ENCODE measurements at places on chromosomes 1 and 21.

GRCh38 chr21:40463176-40463575 lies 383.8 kb downstream of the DSCAM start:
- no peak for DNase-seq

GRCh38 chr1:160877221-160877620 lies 7.8 kb downstream of the ITLN1 start:
- DNase-seq: no peak

DNA sequence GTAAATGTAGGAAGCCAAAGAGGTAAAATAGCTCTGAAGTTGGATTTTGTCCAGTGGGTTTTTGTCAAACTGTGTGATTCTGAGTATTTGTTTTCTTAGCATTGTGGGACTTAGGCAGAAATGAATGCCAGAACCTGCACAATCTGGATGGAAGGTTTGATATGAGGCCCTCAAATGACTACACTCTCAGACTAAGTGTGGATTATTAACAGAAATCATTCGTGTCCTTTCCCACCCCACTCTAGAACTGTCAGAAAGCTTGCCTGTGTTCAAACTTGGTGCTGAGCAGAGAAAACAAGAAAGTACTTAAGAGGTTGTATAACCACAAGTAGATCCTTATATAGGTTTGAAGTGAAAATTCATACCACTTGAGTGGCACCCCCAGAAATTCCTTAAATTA lies 88.5 kb downstream of the WDR3 start:
- no peak for DNase-seq

DNA sequence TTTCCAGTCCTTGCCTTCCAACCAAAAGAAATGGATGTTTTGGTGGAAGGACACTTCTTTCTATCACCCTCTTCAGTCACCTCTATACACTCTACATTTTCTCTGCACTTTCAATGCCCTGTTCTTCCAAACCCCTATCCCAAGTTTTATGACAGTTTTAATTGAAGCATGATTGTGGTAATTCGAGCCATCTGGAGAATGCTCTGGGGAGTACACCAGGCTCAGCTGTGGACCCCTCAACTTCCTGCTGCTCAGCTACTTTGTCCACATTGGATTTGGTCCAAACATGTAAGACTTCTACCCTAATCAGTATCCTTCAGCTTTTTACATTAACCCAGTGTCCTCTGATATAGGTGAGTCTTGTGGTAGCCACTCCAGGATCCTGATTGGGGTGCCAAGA lies 129.6 kb downstream of the SYT2 start:
- DNase-seq: peak; percentile 38

DNA sequence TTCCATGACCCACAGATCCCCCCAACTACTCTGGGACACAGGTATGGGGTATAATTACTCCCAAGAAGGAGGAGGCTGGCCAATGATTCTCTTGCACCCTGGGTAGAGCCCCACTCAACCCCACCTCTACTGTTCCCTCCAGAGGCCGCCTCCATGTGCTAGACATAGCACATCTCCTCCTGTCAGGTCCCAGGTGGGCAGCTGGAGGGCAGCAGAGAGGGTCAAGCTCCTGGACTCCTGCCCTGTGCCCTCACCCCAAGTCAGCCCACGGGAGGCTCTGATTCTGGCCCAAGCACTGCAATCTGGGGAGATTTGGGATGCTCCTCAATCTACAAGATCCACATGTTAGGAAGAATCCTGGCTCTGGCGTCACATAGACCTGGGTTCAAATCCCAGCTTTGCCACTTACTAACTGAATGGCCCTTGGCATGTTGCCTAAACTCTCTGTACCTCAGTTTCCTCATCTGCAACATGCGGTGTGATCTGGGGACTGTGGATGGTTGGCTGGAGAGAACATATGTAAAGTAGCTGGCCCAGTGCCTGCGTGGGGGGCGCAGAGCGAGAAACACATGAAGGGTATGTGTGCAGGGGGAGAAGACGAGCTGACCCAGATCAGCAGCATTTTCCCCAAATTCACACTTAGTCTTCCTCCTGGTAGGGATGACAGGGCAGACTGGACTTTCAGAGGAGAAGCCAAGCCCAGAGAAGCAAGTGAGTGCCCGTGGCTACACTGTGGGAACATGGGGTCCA lies 23.2 kb downstream of the TNNT2 start:
- no peak for DNase-seq

DNA sequence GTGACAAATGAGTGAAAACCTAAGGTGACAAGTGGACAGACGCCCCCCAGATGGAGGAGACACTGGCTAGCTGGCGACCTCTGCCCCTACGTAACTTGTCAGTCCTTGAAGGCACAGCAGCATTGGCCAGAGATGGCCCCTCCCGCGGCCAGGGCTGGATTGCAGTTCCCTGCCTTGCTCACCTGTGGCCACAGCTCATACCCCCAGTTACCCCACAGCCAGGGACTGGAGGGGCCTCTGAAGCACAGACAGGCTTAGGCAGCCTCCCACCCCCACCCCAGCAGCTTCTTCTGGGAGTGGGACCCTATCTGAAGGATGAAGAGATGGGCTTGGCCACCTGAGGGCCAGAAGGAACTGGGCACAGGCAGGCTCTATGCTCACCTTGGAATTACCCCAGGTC lies 3.7 kb downstream of the HES3 start:
- DNase-seq: no peak

DNA sequence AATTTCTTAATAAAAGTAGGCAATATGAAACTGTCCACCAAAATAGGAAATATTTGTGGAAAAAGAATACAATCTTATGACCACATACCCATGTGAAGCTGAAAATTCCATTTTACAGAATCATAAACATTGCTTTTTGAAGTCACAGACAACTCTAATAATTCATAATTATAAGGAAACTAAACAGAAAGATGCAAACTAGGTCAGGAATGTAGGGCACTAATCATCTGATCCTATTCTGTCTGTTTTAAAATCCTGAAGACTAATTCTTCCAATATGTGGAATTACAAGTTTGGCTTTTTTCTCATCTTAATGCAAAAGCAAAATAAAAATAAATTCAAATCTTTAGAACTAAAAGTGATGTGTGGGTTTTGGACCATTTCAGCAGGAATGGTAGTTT lies 528.6 kb downstream of the LTN1 start:
- DNase-seq: no peak

- no peak for DNase-seq
Observed at GRCh38 chr1:3393024-3393986, 61.2 kb upstream of the ARHGEF16 start.

- no peak for DNase-seq
Observed at GRCh38 chr1:106957795-106958194, 98.7 kb upstream of the PRMT6 start.

- no peak for DNase-seq
Observed at GRCh38 chr21:41761211-41761933, 5.5 kb downstream of the RIPK4 start.

DNA sequence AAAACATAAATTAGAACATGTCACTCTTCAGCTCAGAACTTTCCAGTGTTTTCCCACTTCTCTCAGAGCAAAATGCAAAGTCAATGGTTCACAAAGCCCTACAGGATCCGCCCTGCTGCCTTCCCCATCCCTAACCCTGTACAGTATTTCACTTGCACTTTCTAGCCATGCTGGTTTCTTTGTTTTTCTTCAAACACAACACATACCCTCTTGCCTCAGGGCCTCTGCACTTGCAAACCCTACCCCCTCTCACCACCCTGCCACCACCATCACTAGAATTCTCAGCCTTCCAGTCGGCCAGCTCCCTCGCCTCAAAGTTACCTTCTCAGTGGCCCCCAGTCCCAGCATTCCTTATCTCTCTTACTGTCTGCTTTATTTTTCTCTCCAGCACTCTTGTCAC lies 17.6 kb downstream of the TEX35 start:
- DNase-seq: no peak

DNA sequence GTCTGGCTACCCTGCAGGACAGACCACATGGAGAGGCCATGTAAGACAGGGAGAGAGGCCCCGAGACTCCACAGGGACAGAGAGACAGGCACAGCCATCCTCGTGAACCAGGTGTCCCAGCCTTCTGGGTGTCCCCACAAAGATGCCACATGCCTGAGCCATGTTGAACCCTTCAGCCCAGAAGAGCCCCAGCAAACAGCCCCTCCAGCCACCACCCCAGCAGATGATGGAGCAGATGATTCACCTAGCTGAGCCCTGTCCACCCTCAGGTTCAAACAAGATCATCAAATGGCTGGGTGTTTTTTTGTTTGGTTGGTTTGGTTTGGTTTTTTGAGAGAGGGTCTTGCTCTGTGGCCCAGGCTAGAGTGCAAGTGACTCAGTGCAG lies 78.7 kb downstream of the DHRS3 start:
- DNase-seq: no peak

DNA sequence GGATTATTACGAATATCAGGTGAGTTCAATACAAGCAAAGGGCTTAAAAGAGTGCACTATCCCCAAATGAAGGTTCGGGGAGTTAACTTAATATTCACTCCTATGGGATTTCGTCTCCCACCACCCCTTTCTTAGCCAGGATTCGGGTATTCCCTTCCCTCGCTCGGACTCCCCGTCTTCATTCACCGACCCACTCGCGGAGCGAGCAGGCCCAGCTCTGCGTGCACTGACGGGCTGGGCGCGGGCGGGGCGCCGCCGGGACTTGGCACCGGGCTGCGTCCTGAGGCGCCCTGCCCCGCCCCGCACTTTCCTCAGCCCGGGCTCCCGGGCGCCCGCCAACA lies 7.7 kb upstream of the MPZL1 start:
- DNase-seq: no peak

GRCh38 chr21:42039911-42040351 lies 29.8 kb upstream of the ZBTB21 start:
- DNase-seq: peak; percentile 91

DNA sequence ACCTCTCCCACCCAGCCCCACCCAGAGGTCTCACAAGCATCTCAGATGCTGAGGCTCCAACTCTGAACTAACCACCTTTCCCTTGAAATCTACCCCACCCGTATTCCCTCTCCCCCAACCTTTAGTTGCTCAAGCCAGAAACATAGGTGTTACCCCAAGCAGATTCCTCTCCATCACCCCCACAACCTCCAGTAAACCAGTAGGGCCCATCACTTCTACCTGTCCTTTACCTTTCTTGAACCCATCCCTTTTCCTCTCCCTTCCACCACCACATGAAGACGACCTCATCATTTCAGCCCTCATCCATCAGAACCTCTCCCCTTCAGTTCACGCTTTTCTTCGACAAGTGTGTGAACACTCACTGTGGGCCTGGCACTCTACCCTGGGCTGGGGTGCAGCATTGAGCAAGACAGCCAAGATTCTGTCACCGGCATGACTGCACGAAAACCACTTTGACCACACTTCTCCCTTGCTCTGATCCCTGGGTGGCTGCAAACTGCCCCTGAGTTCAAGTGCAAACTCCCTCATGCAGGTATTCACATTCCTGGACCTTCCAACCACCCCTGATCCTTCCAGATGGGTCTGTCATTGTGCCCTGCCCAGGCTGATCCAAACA lies 65.5 kb upstream of the LAPTM5 start:
- DNase-seq: peak; percentile 38

- peak; percentile 9 for DNase-seq
Observed at GRCh38 chr1:171935664-171936063, 94.4 kb downstream of the DNM3 start.

GRCh38 chr1:53580009-53580400 lies 120.8 kb downstream of the DMRTB1 start:
- no peak for DNase-seq

DNA sequence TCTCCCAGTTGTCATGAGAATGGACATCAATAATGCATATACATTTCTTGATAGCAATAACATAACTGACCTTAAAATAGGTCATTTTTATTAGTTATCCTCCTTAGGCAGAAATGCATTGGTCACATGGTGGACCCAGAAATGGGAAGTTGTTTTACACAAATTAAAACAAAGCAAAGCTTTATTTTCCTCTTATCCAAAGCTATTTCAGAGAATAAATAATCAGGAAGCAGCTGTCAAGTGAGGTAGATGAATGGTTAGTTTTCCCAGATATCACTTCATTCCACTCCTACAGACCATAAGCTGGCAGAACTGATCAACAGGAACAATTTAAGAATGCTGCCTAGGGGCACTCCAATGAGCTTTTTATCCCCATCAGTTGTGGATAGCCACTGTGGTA lies 16.0 kb upstream of the OLIG1 start:
- DNase-seq: no peak

- no peak for DNase-seq
Observed at GRCh38 chr1:10958614-10959013, 53.8 kb upstream of the TARDBP start.

- peak; percentile 33 for DNase-seq
Observed at GRCh38 chr1:24822887-24823286, 77.6 kb downstream of the CLIC4 start.

GRCh38 chr1:230123280-230124185 lies 56.5 kb downstream of the GALNT2 start:
- DNase-seq: peak; percentile 90

DNA sequence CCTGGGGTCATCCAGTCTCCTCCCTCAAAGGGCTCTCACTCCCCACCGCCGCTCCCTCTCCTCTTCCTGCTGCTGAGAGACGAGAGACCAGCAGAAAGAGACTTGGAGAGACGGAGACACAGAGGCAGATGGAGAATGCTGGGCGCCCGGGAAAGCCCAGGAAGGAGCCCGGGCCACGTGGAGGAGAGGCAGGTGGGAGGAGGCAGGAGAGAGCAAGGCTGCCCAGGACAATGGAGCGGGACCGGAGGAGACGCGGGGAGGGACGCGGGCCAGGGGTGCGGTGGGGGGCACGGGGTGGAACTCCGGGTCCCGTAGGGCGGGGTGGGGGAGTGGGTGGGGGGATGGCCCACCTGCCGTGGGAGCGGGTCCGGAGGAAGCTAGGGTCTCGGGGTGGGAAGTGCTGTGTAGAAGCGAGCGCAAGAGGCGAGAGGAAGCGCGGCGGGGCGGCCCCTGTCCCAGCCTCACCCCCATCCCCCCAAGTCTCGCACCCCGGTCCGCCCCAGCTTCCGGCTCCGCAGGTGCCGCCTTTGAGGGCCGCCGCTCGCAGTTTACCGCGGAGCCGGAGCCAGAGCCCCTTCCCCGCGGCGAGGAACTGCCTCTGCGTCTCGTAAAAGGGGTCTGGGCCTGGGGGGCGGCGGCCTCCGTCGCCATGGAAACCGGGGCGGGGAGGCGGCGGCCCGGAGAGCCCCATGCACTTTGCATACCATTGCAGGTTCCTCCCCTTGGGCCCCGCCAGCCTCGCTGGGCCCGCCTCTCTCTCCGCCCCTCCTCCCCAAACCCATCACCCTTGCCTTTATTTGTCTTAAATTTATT lies 11.7 kb upstream of the EPHA2 start:
- no peak for DNase-seq

GRCh38 chr1:23004112-23004511 lies 11.5 kb downstream of the TEX46 start:
- no peak for DNase-seq
